ENCODE measurements at places on chromosomes 5 and 9.

- peak; percentile 32 for DNase-seq
Measured at GRCh38 chr9:117744856-117745389, 40.7 kb downstream of the TLR4 start.

DNA sequence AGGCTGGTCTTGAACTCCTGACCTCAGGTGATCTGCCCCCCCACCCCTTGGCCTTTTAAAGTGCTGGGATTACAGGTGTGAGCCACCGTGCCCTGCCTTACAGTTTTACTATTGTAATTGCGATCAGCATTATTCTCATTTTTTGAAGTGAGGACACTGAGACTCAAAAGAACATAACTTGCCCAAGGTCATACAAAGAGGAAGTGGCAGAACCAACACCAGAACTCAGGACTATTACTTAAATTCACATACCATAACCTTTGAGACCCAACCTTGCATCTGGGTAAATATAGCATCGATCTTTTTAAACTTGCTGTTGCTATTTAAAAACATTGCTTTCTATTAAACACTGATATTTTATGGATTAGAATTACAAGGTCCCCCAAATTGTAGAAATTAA lies 54.2 kb downstream of the FOXI1 start:
- DNase-seq, result no peak

GRCh38 chr5:158796812-158797497 lies 302.8 kb downstream of the EBF1 start:
- DNase-seq, result no peak

DNA sequence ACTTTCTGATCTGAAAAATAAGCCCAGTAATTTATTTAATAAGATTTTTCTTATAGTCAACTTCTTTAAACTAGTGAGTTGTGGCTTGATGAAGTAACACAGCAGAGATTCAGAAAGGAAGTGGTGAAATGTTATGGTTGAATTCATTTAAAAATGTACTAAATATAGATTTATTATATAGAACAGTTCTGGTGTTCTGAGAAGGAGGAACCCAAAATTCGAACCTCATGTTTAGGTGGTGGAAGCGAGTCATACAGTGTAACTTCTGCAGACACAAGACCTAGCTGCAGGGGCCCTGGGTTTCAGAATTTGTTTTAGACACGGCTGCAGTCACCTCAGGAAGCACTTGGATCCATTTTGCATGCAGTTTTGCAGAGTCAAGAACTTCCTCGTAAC lies 188.2 kb downstream of the TRIO start:
- DNase-seq, result peak; percentile 69

Data from NB4 (cell line).